Foreskin keratinocyte (primary cell): ENCODE measurements at places on chromosomes 7 and 10.

GRCh38 chr7:79823246-79823951 lies 311.2 kb upstream of the GNAI1 start:
- no peak for DNase-seq

DNA sequence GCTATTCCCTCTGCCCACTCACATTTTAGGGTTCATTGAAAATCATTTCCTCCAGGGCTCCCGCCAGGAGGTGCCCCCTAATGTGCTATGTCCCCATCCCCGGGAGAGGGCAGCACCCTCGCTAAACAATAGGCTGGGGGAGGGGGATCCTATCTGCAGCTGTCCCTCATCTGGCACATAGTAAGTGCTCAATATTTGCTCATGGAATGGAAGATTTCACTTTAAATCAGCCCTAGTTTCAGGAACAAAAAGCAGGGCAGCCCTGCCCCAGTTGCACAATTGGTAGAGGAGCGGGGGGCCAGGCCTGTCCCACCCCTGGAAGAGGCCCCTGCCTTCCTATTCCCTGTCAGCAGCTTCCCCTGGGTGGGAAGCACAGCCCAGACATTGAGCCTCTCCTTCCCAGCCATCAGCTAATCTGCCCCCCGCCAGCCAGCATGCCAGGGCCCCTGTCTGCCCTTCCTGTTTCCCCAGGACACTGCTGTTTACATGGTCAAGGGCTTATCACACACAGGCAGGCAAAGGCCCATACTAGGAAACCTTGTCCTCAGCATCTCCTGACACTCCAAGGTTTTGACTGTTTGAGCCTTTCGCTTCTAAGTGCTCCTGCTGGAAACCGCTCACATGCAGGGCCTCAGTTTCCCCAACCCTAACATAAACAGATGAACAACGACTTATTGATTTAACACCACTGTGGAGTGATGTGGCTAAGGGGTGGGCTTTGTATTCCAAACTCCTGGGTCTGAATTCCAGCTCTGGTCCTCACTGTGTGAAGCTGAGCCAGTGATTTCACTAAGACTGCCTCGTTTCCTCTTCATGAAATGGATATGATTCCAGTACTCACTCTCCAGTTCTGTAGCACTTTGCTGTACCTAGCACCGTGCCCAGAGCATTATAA lies 130.7 kb upstream of the ZMIZ1 start:
- no peak for DNase-seq

- DNase-seq, result peak; percentile 18
These were observed 724.5 kb downstream of the ANKRD7 start for GRCh38 chr7:118949031-118949430.

GRCh38 chr7:142240546-142240945 lies 17.3 kb downstream of the PRSS58 start:
- DNase-seq, result no peak

DNA sequence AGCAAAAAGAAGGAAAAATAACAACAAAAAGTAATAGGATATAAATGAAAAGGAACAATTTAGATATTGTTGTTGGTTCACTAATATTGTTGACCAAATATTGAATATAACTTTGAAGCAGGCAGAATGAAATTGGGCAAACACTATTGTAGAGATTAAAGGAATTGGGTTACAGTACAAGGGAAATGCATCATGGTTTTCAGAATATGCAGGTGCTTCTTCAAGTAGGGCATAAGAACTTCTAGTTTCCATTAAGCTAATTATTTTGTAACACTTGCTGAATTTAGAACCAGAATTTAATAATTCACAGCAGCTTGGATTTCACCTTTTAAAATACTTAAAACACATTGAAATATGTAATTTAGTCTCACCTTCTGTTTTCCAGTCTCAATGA lies 36.5 kb downstream of the RPA3 start:
- DNase-seq, result no peak

GRCh38 chr7:109745677-109746410 lies 1176.2 kb downstream of the DNAJB9 start:
- DNase-seq, result no peak

GRCh38 chr7:132519936-132520335 lies 56.3 kb downstream of the PLXNA4 start:
- no peak for DNase-seq

DNA sequence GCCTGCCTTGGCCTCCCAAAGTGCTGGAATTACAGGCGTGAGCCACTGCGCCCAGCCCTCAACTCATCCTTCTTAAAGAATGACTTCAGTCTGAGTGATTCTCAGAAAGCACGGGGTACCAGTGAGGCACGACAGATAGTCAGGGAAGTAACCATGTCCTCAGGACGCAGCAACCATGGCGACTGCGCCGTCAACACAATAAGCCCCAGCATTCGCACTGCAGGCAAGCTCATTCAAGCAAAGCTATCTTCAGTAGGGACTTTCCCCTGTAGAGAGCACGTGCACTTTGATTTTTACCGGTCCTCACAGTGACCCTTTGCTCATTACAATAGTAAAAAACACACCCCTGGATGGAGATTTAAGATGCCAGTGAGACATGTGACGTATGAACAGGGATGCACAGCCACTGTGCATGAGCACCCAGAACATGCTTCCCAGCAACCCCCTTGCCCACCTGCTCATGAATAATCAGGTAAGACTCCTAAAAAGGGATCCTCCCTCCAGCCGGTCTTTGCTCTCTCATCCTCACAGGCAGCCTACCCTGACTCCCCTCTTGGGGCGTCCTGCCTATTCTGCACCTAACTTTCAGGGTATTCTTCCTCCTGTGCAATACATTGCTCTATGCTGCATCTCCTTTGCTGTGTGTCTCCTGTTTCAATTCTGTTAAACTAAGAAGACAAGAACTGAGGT lies 9.1 kb downstream of the WDR86 start:
- DNase-seq, result peak; percentile 19

DNA sequence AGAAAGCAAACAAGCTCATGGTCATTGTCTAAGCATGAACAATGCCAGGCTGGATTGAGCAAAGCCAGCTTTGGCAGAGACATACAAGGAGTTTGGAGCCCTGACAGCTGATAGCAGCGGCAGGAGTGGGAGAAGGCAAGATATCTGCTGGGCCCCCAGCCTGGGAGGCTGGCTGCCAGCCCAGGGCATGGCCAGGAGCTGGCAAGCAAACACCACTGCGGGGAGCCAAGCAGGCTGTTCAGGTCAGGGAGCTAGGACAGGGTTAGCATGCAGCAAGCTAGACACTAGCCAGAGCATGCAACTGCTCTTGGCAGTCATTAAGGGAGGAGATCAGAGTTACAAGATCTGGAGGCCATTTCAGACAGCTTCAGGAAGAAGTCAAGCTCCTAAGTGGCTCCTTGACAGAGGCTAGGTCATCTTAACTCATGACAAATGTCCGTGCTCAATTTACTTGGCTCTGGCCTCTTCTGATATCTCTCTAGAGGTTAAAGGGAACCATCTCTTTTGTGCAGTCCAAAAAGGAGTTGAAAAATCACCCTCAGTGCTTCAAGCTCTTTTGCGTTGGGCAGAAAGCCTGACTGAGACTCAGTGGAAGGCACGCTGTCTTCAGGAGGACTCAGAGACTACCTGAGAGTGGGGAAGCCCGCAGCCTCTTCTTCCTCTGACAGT lies 436.8 kb upstream of the C7orf33 start:
- DNase-seq, result no peak

DNA sequence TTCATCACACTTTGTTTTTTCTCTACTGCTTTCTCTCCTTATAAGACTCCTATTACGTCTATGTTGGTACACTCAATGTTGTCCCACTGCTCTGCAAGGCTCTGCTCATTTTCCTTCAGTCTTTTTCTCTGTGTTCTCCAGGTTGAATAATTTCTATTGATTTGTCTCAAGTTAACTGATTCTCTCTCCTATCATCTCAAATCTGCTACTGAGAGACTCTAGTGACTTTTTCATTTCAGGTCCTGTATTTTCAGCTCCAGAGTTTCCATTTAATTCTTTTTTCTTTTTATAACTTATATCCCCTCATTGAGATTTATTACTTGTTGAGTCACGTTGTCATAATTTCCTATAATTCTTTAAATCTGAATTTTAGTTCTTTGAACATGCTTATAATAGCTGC lies 100.9 kb downstream of the RNLS start:
- no peak for DNase-seq

DNA sequence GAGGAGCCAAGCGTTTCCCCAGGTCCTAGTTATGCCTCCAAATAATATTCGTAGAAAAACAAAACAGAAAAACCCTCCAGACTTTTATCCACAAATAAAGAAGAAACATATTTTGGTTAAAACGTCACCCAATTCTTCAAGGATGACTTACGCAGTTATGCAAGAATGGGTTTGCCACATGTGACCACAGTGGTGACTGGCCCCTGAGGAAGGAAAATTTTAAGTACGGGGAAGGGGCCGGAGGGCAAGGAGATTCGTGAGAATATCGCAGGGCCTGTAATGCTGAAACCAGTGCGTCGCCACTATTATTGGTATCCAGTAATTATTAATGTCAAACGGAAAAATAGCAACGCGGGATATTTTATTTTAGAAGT lies 537 bp upstream of the MRPS24 start:
- DNase-seq, result peak; percentile 77

- DNase-seq, result no peak
These were observed 171.8 kb upstream of the GPR26 start for GRCh38 chr10:123494301-123494808.

DNA sequence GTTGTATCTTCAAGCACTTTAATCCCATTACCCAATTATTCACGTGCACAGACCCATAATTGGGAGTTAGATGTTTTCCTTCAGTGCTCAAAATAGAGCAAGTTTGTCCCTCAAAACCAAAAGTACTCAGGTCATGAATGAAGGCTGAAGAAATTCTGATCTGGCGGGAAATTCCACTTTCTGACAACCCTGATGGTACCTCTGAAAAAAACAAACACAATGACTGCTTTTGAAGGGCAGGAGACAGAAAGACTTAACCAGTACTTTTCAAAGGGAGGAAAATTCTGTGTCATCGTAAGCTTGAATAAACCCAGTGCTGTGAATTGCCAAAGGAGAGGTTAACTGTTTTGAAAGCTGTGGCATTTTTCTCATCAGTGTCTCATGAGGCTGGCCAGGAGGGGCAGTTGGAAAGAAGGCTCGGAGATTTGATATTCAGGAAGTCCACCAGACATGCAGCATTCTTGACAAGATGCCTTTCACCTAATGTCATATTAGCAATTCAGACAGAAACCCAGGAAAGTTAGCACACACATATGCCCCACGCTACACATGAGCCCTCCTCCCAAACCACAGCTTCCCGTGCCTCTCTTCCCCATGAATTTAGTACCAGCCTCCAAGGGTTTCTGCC lies 347.0 kb downstream of the KCNMA1 start:
- peak; percentile 95 for DNase-seq

GRCh38 chr10:43202657-43203447 lies 64.0 kb downstream of the RASGEF1A start:
- DNase-seq, result no peak

DNA sequence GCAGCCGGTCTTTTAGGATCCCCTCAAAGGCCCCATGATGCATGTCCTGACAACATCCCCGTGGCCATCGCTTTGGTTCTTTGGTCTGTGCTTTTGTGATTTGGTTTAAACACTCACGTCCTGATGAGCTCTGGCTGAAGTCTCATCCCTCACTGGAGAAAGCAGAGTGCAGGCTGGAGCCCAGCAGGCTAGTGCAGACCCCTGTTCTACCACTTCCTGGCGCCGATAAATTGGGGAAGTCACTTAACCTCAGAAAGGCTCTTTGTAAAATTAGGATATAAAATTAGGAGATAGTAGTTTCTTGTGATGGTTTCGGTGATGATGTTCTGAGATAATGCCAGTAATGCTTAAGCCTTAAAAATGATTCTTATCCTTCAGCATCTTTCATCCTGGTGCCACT lies 307.6 kb downstream of the GFRA1 start:
- no peak for DNase-seq

- no peak for DNase-seq
These were observed 3.0 kb upstream of the CALHM3 start for GRCh38 chr10:103481974-103482531.

DNA sequence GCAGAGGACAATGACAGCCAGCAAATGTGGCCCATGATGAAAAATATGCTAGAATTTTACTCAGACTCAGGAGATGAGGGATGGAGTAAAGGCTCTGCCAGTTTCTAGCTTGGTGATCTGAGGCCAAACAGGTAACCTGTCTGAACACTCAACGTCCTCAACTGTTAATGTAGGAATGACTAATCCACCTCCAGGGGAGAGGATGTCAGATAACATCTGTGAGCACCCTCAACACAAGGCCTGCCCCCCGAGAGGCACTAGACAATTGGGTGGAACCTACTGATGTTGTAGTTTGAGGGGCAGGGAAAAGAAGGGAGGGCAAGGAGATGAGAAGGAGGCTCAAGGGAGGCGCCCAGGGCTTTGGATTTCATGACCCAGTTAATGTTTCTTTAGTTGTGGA lies 445.1 kb downstream of the PLXNA4 start:
- DNase-seq, result no peak

DNA sequence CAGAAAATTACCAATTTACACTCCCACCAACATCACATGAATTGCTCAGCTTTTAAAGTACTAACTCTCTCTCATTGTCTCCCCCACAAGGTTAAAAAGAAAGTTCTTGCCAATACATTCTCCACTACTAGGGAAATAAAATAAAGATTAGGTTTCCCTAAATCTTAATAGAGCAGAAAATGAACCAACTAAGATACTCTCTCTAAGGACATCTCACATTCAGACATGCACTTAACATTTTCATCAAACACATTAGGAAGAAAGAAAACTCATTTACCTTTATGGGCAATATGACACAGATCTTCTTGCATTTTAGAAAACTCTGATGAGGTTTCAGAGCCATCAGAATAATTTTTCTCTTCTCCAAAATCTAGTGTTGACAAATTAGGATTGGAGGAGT lies 104.1 kb upstream of the GSDME start:
- no peak for DNase-seq

DNA sequence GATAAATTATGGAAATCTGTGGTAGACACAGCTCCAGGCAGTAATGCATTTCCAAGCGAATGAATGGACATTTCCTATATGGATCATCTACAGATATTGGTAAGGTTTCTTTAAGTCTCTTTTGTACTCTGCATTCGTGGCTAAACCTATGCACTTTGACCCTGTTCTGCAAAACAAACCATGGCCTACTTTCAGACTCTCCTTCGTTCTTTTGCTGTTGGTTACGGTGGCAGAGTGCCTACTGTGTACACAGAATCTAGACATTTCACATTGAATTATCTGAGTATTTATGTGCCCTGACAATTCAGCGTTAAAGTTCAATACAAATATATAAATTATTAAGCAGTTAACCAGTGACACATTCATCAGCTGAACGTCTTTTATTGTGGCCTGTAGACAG lies 93.3 kb downstream of the MGMT start:
- DNase-seq, result no peak

- DNase-seq, result no peak
These were observed 54.3 kb upstream of the KCND2 start for GRCh38 chr7:120218712-120219111.

- DNase-seq, result no peak
These were observed 715.4 kb upstream of the NRP1 start for GRCh38 chr10:34049887-34050286.

DNA sequence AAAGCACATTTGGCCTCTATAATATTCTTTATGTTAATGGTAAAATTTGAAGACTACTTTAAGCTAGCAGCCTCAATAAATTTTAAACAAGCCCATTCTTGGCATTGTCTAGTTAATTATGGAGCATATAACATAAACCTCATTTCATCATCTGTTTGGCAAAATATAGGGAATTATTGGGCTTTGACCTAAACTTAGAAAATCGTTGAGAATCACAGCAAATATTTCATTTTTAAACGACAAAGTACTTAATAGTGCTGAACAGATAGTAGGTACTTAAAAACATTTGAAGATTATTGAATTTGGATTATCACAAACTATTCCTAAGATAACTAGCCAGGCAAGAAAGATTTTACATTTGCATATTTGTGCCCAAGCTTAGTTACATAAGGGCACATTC lies 73.4 kb downstream of the AGMO start:
- no peak for DNase-seq

- no peak for DNase-seq
These were observed at the start of gene FGFBP3 for GRCh38 chr10:91909117-91909677. FGFBP3 (minus strand) TSS chr10:91909486; CDS start chr10:91908969, 517 bp downstream.
